CD4-positive, CD25-positive, alpha-beta regulatory T cell (primary cell): ENCODE measurements at places on chromosomes 7 and 10. TPM values are rescaled to one million over a fixed set of nuclear protein-coding genes. Genes with fewer than 3 reads are reported as not detected.

GRCh38 chr10:72090326-72090725, 2.0 kb upstream of the SPOCK2 start:
- no peak for DNase-seq
- H3K4me3 ChIP-seq = peak overlapping the region; percentile 86
- H3K27ac ChIP-seq = peak overlapping the region; percentile 98
- H3K36me3 ChIP-seq = peaks cover 12% of the 10 kb centered on the region
- H3K27me3 ChIP-seq = no peaks in the 10 kb centered on the region
- peaks cover 34% of the 10 kb centered on the region for H3K4me1 ChIP-seq

DNA sequence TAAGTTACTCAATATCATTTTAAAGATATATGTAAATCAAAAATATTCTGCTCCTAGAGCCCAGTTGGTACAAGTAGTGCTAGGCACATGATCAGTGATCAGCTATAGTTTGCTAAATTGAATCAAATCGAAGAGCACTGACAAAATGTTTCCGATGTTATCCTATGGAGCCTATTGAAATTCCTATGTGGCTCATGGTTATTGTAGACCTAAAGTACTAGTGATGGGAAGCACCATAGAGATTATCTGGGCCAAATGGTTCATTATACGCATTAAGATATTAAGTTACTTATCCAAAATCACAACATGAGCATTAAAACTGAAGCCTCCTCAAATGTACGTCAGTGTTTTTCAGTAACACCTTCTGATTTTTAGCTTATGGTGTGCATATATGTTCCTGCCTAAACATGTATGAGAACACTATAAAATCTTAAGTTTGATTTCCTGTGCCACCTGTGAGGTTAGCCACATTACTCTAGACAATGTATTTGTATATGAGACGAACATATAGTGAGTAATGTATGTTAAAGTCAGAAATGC, 103.2 kb downstream of the IQUB start:
- no peak overlapping the region for H3K27ac ChIP-seq
- no peaks in the 10 kb centered on the region for H3K4me1 ChIP-seq
- no peaks in the 10 kb centered on the region for H3K27me3 ChIP-seq
- no peaks in the 10 kb centered on the region for H3K36me3 ChIP-seq
- H3K4me3 ChIP-seq = no peak overlapping the region
- no peak for DNase-seq

GRCh38 chr10:132905661-132906060, 36.7 kb downstream of the CFAP46 start:
- H3K27me3 ChIP-seq = no peaks in the 10 kb centered on the region
- no peak for DNase-seq
- no peak overlapping the region for H3K27ac ChIP-seq

- peaks cover 21% of the 10 kb centered on the region for H3K4me1 ChIP-seq
- H3K36me3 ChIP-seq = peaks cover 13% of the 10 kb centered on the region
- H3K4me3 ChIP-seq = no peak overlapping the region
Observed at GRCh38 chr10:31393844-31394243, 74.8 kb downstream of the ZEB1 start.

DNA sequence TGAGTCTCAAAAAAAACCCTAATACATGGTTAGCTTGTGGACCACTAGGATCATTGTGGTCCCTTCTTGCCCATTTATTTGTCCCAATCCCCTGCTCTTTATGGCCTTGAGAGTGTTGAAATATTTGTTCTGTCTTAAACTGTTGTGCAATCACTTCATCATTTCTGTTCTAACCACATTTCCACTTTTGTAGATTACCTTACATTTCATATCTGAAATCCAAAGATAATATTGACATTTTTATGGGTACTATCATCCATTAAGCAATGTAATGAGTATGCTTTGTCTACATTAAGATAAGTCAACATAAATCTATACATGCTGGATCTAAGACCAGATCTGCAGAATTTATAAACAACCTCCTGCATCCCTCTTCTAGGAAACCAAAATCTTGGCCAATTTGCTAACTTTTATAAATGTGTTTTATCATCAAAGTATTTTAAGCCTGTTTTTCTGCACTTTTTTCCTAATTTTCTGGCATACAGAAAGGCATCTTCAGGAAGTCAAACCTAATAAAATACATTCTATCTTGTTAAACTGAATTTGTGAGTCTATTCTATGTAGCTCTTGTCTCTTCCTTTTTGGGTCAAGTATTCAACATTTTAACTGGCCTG, 359.4 kb upstream of the CELF2 start:
- no peak overlapping the region for H3K4me3 ChIP-seq
- DNase-seq = no peak
- H3K4me1 ChIP-seq = no peaks in the 10 kb centered on the region
- H3K27me3 ChIP-seq = no peaks in the 10 kb centered on the region
- H3K27ac ChIP-seq = no peak overlapping the region

DNA sequence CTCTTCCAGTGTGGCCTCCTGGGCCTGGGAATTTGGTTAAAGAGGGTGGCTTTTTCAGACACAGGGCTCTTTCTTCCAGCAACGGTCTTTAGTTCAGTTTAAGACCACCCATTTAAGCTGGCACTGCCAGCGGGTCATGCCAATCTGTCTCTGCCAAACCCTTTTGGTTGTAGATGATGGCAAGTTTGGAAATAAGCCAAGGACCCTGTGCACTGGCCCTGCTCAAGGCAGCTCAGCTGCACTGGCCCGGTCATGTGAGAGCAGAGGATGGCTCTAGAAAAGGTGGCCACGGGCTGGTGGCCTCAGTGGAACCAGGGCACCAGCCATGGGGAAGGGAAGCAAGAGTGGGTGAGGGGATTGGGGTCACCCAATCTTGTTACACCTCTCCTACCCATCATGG, 294.1 kb downstream of the GLRX3 start:
- H3K27me3 ChIP-seq = no peaks in the 10 kb centered on the region
- H3K27ac ChIP-seq = no peak overlapping the region
- H3K4me1 ChIP-seq = no peaks in the 10 kb centered on the region
- H3K4me3 ChIP-seq = no peak overlapping the region

GRCh38 chr7:94389381-94389780, 5.3 kb upstream of the COL1A2 start:
- H3K4me3 ChIP-seq = no peak overlapping the region
- H3K4me1 ChIP-seq = peaks cover under 1% of the 10 kb centered on the region
- no peak for DNase-seq
- H3K36me3 ChIP-seq = no peaks in the 10 kb centered on the region
- H3K27me3 ChIP-seq = peaks cover 4% of the 10 kb centered on the region
- H3K27ac ChIP-seq = no peak overlapping the region

GRCh38 chr7:36301914-36302771, 87.5 kb upstream of the ANLN start:
- no peak overlapping the region for H3K4me3 ChIP-seq
- no peaks in the 10 kb centered on the region for H3K36me3 ChIP-seq
- H3K27ac ChIP-seq = no peak overlapping the region
- no peak for DNase-seq
- H3K27me3 ChIP-seq = no peaks in the 10 kb centered on the region

The SPDYE2 gene
- polyA plus RNA-seq = 0.19 TPM

The GNAT3 gene
- not detected for polyA plus RNA-seq

The GNA12 gene
- 9.9 TPM for polyA plus RNA-seq

The PRRT4 gene
- not detected for polyA plus RNA-seq

The WDR86 gene
- not detected for polyA plus RNA-seq

The CEP55 gene
- 4.6 TPM for polyA plus RNA-seq
